NCI-H2029 (cell line): ENCODE measurements at places on chromosomes 2 and 18.

DNA sequence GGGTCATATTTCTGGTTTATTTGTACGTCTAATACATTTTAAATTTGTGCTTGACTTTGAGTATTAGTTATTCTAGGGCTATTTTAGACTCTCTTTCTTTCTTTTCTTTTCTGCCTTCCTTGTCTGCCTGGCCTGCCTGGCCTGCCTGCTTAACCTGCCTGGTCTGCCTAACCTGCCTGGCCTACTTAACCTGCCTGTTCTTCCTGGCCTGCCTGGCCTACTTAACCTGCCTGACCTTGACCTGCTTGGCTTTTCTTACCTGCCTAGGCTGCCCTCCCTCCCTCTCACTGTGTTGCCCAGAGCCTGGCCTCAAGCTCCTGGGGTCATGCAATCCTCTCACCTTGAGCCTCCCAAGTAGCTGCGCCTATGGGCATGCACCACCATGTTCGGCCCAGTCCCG lies 83.7 kb downstream of the PMAIP1 start:
- DNase-seq = no peak

DNA sequence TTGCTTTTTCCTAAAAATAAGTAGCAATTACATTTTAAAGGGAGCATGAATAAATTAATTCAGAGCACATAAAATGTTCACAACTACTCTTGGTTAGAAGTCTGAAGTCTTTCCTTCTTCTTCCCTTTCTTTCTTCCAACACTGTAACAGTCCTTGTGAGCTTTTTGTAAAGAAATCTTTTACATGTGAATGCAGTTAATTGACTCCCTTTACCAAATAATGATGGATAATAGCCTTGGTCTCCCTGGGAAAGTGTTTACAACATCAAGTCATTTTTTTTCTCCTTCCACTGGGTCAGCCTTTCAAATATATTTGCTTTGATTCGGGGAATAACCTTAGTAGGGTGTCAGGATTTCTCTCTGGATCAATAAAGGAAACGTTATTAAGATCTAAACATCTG lies 39.1 kb downstream of the CALCRL start:
- no peak for DNase-seq

GRCh38 chr2:37389989-37390765 lies 45.7 kb downstream of the QPCT start:
- peak; percentile 7 for DNase-seq

DNA sequence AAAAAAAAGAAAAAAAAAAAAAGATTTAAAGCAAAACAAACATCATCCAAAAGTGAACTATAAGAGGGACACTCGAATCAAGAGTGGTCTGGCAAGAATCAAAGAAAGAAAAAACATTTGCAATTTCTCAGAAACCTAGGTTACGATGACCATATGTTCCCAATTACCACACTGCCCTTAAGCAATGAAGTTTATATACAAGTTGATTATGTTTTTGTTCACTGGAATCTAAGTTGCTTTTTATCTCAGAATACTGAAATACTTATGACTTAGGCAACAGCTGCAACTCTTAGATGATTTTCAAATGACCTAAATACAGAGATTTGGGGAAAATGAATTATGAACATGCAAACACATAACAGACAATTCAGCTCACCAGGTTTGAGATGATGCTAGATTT lies 597.1 kb upstream of the CHAC2 start:
- DNase-seq = no peak

DNA sequence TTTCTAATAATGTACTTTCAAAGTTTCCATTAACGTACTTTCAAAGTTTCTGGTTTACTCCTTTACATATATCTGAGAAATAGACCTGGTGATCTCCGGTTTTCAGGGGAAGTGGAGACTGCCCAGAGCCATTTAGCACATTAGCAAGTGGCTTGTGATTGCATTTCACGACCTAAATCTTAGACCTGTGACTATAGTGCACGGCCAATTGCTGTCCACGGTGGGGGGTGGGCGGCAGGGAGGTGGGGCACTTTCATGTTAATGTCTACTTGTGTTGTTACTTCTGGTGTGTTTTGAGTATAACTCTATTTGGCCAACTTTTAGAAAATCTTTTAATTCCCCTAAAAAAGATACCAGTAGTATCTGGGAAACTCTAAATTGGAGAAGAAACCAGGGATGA lies 11.3 kb downstream of the GATA6 start:
- DNase-seq = no peak

GRCh38 chr2:219056896-219057708 lies 3.6 kb downstream of the IHH start:
- no peak for DNase-seq

GRCh38 chr2:60354713-60355112 lies 198.7 kb downstream of the BCL11A start:
- DNase-seq = no peak

DNA sequence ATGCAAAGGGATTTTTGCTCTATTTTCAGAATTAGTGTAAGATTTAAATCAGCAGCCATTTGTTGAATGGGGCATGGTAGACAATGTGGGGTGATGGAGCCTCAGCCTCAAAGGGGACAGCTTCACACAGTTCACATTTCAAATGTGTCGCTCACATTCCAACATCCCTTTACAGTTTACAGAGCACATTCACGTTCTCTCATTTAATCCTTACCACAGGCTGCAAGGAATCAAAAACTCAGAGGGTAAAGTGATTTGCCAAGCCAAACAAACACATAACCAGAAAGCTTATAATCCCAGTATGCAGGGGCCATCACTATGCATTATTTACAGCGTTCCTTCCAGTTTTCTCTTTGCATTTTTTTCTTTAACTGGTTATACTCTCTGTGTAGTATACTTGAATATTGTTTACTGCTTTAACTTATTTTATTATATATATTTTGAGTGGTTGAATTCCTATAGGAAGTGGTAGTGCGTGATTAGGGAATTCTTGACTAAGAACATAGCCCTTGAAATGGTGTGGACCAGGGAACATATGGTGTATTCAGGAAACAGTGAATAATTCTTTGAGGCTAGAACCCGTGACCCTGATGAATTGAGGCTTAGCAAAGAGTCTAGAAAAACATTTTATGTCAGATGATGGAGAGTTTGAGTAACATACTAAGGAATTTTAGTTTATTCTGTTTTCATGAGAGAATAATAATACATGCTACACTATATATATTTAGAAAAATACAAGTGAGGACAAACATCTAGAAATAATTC lies 18.1 kb upstream of the TAF1B start:
- DNase-seq = no peak

DNA sequence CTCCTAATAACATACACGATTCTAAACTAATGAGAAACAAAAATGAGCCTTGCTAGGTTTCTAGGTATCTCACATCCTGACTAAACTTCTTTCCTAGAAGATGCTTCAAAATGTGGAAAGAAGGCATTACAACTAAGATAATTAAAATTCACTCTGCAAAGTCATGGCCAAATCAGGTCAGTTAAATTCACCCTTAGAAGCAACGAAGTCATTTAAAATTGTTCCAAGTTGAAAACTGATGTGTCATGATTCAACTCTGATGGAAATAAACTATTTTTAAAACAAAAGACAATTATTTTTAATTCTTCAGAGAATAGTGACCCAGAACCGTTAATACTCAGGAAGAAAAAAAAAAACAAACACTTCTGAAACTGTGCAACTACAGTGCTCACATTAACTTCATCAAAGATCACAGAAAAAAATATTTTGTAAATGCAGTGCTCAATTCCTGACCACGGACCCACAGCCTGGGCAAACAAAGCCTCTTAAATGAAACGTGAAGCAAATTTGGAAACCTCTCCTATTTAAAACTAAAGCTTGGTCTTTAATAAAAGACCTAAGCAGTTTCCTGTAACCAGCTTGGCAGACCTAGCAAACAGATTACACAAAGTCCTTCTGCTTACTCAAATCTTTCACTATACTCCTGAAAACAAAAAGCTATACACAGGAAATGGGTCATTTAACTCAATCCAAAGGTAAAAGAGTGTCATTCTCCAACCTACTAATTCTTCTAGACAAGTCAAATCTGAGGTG lies 39.0 kb downstream of the CHN1 start:
- DNase-seq = no peak

DNA sequence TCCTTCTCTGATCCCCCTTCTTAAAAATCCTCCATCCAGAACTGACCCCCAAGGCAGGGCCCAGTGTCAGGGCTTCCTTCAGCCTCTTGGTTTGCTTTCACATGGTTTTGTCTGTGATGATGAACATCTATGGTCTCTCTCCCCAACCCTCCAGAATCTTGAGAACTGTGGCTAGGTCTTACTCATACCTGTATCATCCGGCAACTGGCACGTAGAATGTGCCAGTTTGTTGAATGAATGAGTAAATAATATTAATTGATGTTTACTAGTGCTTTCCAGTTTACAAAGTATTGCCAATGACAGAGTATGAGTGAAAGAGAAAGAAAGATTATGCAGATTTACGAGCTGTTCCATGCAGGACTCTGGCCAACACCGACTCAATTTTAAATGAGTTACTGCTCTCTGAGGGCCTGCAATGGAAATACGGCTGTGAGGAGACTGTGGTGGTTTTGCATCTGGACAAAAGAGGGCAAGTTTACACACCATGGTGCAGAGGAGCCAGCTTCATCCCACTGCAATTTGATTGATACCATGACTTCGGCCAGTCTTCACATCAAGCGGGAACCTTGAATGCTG lies 29.9 kb upstream of the TRIB2 start:
- no peak for DNase-seq

- DNase-seq = no peak
Observed at GRCh38 chr2:233430081-233430480, 75.8 kb downstream of the DGKD start.

GRCh38 chr2:195406886-195407603 lies 250.0 kb upstream of the SLC39A10 start:
- DNase-seq = no peak

- DNase-seq = no peak
Observed at GRCh38 chr2:131827481-131828163, 299.9 kb downstream of the CCDC74A start.

- DNase-seq = no peak
Observed at GRCh38 chr2:30690126-30690561, 117.1 kb downstream of the CAPN13 start.

- DNase-seq = no peak
Observed at GRCh38 chr2:109386004-109386695, 227.6 kb downstream of the SEPTIN10 start.

- no peak for DNase-seq
Observed at GRCh38 chr2:45825001-45825651, 173.7 kb downstream of the PRKCE start.

DNA sequence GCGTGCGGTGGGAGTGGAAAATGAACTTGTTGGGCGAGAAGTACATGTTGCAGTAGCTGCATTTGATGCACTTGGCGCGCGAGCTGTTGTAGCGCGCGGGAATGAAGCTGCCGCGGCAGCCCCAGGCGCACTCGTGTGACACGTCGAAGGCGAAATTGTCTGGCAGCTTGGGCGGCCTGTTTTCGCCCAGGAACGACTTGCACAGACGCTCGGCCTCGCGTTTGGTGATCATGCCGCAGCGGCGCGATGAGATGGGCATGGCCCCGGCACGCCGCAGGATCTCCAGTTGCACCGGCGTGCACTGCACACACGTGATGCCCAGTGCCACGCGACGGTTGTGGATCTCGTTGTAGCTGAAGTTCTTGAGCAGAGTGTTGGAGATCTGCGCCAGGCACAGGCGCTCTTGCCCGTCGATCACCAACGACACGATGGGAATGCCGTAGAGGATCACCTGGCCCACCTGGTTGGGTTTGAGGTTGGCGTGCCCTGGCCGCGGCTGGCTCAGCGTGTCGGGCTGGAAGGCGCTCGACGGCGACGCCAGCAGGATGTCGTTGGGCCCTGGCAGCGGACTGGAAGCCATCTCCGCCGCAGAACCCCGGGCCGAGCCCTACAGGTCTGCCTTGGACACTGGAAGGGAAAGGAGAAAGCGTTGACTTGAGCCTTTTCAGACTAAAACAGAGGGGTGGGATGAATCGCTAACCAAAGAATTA lies 2.7 kb downstream of the SKOR2 start:
- no peak for DNase-seq

GRCh38 chr2:188647430-188648070 lies 326.6 kb upstream of the COL3A1 start:
- DNase-seq = no peak

- DNase-seq = no peak
Observed at GRCh38 chr18:5772306-5773105, 122.8 kb downstream of the TMEM200C start.

- DNase-seq = no peak
Observed at GRCh38 chr2:44510246-44510645, 148.5 kb downstream of the CAMKMT start.

GRCh38 chr2:190759749-190760213 lies 110.9 kb downstream of the NAB1 start:
- no peak for DNase-seq

DNA sequence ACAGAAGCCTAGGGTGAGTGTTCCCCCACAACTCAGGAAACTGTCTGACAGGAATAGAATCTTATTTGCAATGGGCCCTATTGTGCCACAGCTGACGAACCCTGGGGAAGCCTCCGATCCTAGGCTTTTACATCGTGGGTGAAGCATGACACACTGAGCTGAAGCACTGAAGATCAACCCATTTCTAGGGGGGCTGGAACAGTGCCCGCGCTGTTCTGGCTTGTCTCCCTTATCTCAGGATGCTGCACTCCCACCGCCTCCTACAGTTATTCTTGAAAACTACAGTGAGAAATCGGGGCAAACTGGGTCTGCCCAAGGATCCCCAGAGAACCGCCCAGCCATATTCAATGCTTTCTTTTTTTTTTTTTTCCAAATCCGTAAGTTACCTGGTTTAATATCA lies 41.1 kb downstream of the NETO1 start:
- DNase-seq = no peak

DNA sequence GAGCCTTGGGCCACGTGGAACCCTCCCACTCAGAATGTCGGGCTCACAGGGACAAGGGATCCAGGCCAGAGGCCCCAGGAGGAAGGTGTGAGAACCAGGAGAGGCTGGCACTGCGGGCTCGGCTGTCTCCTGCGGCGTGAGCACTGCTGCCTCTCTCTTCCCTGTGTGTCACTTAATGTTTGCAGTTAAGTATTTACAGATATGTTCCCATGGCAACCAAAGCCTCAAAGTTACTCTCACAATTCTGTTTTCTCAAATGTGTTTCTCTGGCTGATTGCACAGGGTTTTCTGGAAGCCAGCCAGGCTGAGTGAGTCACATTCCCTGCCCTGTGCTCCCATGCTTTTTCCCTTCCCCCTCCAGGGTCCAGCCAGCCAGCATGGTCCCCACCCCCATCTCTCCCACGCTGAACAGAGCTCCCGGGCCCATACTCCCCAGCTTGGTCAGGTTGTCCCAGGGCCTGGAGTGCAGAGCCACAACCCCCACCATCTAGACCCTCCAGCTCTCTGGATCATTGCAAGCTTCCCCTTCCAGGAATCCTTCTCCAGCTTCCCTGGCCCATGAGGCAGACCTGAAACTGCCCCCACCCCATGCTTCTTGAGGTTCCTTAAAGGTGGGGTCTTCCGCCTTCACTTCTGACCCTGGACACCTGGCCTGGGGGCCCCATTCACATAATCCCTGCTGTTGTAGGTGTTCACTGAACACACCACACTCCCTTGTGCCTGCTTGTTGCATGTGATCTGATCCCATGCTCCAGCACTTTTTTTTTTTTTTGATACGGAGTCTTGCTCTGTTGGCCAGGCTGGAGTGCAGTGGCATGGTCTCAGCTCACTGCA lies 265.9 kb downstream of the CELF4 start:
- DNase-seq = peak; percentile 96

DNA sequence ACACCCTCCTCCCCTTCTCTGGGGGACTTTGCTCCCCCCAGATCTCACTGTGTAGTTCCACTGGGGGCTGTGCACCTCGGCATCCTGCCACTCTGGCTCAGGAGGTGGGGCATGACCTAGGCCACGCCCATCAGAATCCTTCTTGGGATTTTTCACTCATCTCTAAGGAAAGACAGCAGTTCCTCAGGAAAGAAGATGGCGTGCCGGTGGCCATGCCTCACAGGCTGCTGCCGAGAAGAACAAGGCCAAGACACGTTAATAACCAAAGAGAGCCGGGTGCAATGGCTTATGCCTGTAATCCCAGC lies 3.2 kb downstream of the NMUR1 start:
- DNase-seq = no peak
